Hair follicle dermal papilla cell (primary cell): ENCODE measurements at places on chromosomes 12 and 14. TPM values are rescaled to one million over a fixed set of nuclear protein-coding genes. Genes with fewer than 3 reads are reported as not detected.

CLEC9A gene
- total RNA-seq: not detected in 2 replicates

CCDC91 gene
- total RNA-seq: 32.2 and 34.1 TPM in 2 replicates

SLC6A12 gene
- total RNA-seq: not detected in 2 replicates

RASSF9 gene
- total RNA-seq: 2.3 and 3.2 TPM in 2 replicates

SYCP3 gene
- total RNA-seq: 0.16 TPM in 1 of 2 replicates, not detected in the other

HOXC6 gene
- total RNA-seq: 0.24 TPM in 1 of 2 replicates, not detected in the other

DPY19L2 gene
- 6.8 and 13.6 TPM in 2 replicates for total RNA-seq
